ENCODE measurements at places on chromosomes 12 and 14. TPM values are rescaled to one million over a fixed set of nuclear protein-coding genes. Genes with fewer than 3 reads are reported as not detected.

The SLCO1B1 gene
- not detected for total RNA-seq

The RHEBL1 gene
- total RNA-seq = 5.2 TPM

The TAS2R30 gene
- total RNA-seq = 0.23 TPM

The SLC39A2 gene
- total RNA-seq = 0.05 TPM

The ZFYVE26 gene
- 7.2 TPM for total RNA-seq
